ENCODE measurements at places on chromosomes 7 and 10. TPM values are rescaled to one million over a fixed set of nuclear protein-coding genes. Genes with fewer than 3 reads are reported as not detected.

- peaks cover 4% of the 10 kb centered on the region for H3K27me3 ChIP-seq
- H3K36me3 ChIP-seq = no peaks in the 10 kb centered on the region
- no peak overlapping the region for H3K27ac ChIP-seq
- no peaks in the 10 kb centered on the region for H3K4me1 ChIP-seq
- no peak for DNase-seq
- no peak overlapping the region for H3K4me3 ChIP-seq
Measured at GRCh38 chr7:26900251-26900650, 35.9 kb upstream of the SKAP2 start.

Gene SPRN
- not detected for total RNA-seq

Gene LOXL4
- total RNA-seq = 3.4 TPM

Gene CYP2W1
- 0.41 TPM for total RNA-seq

Gene FAM25G
- total RNA-seq = not detected

Data from transverse colon (tissue), 4 donors.